ENCODE measurements at places on chromosomes 3 and 15. TPM values are rescaled to one million over a fixed set of nuclear protein-coding genes. Genes with fewer than 3 reads are reported as not detected.

Gene TEX55
- total RNA-seq: not detected

Gene OSTN
- total RNA-seq: not detected

Gene SPPL2A
- 84.3 TPM for total RNA-seq

Gene GP9
- not detected for total RNA-seq

Gene CPNE4
- total RNA-seq: not detected

Gene SI
- total RNA-seq: not detected

Gene NR1I2
- under 0.01 TPM for total RNA-seq

Gene HESX1
- 1.0 TPM for total RNA-seq

Gene TM4SF4
- total RNA-seq: not detected

Gene SCN11A
- total RNA-seq: not detected

Gene TMEM40
- total RNA-seq: not detected

Gene LEKR1
- total RNA-seq: 0.45 TPM

Gene DNAH12
- not detected for total RNA-seq

Gene IQCF5
- not detected for total RNA-seq

Gene PRRT3
- total RNA-seq: 3.2 TPM

Gene IL16
- 0.34 TPM for total RNA-seq

Gene NECTIN3
- 34.6 TPM for total RNA-seq

Gene CHCHD6
- 23.0 TPM for total RNA-seq

Gene CDHR4
- total RNA-seq: not detected

Gene GOLGA8Q
- total RNA-seq: not detected

Gene NRROS
- total RNA-seq: under 0.01 TPM

Gene LMCD1
- total RNA-seq: 87.3 TPM

Gene GOLGA8J
- total RNA-seq: not detected

Gene OXTR
- 7.6 TPM for total RNA-seq

Gene MCF2L2
- 3.2 TPM for total RNA-seq
